Activated T-cell treated with anti-CD3 and anti-CD28 coated beads, Interleukin-2, amount 50 U/mL, for 72 hours (primary cell): ENCODE measurements at places on chromosomes 2 and 18. TPM values are rescaled to one million over a fixed set of nuclear protein-coding genes. Genes with fewer than 3 reads are reported as not detected.

NDC80 gene
- 113 TPM for total RNA-seq

GRCh38 chr2:190723397-190724090 is 74.7 kb downstream of the NAB1 start:
- DNase-seq = no peak
- H3K4me3 ChIP-seq = peak overlapping the region; percentile 78
- peaks cover 75% of the 10 kb centered on the region for H3K4me1 ChIP-seq
- no peaks in the 10 kb centered on the region for H3K27me3 ChIP-seq
- peak overlapping the region; percentile 100 for H3K27ac ChIP-seq

DARS1 gene
- 224 TPM for total RNA-seq

DNA sequence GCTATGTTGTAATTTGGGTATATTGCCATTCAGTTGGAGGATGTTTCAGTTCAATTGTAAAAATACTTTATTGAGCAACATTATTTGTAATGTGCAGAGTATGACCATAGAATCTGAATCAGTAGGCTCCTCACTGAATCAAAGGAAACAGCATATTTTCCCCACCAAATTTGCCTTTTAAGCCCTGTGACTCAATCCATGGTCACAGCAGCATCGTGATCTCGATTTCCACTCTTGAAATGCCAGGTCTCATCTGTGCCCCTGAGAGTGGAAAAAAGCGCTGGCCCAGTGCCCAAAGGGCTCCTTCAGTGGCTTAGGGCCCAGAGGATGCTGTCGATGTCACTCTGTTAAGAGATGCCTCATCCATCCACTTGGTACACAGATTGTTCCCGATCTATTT is 57.5 kb downstream of the FHOD3 start:
- H3K27me3 ChIP-seq = peaks cover 24% of the 10 kb centered on the region
- DNase-seq = peak; percentile 3
- no peak overlapping the region for H3K27ac ChIP-seq

REG3G gene
- not detected for total RNA-seq

DNA sequence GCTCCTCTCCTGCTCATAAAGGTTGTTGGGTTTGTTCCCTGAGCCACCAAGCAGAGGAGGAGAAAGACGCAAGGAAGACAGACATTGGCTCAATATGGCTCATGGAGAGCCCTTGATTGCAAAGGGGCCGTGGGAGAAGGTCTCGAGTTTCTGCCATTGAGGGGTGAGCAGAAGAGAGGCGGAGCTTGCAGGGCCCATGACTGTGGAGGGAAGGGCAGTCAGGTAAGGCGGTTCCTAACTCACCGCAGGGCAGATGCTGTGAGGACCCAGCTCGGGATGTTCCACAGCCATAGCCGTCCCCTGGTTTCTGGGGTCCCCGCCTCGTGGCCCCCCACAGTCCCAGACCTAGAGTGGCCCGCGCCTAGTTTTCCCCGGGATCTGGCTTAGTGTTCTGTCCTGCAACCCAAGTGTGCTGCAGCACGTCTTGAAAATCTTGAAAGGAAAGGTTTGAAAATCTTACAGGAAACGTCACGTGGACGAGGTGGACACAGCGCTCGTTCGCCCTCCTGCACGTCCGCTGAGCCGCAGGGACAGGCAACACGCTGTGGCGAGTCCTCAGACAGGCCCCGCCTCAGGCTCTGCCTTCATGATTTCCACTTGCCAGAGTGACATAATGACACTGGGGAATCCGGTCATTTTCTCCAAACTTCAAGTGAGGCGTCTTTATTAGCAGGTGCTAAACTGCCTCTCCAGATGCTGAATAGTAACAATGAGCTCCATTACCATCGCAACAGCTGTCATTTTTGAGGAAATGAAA is 105.5 kb upstream of the HDAC4 start:
- no peak overlapping the region for H3K4me3 ChIP-seq
- no peak overlapping the region for H3K27ac ChIP-seq
- H3K27me3 ChIP-seq = peaks cover 6% of the 10 kb centered on the region

INPP5D gene
- total RNA-seq = 64.8 TPM

ADCYAP1 gene
- not detected for total RNA-seq

DNA sequence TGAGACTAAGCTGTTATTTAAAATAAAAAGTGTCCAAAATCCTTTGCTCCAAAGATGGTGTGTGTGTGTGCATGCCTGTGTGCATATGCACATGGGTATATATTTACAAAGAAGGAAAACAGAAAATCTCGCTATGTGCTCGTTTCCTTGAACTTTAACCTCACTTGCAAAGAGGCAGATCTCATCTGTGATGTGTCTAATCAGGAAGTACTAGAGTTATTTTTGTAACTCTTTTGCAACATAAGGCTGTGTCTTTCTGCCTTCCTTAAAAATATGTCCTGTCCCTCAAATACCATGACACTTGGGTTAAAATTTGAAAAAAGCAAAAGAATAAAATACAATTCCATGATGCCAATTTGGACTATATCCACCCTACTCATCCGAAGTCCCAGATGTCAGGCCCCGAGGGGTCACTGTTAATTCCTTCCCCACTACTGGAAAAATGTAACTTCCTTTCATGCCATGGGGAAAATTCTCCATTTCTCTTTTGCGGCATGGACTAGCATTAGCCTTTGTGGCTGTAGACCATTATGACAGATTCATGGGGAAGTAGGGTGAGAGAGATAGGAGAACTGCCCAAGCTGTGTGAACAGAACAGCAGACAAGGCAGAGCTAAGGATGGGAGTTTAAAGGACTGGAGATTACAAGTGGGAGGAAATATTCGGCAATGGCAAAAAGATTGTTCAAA is 191.3 kb downstream of the MYO1B start:
- DNase-seq = no peak
- no peaks in the 10 kb centered on the region for H3K4me1 ChIP-seq
- H3K27ac ChIP-seq = no peak overlapping the region
- no peaks in the 10 kb centered on the region for H3K36me3 ChIP-seq

DNA sequence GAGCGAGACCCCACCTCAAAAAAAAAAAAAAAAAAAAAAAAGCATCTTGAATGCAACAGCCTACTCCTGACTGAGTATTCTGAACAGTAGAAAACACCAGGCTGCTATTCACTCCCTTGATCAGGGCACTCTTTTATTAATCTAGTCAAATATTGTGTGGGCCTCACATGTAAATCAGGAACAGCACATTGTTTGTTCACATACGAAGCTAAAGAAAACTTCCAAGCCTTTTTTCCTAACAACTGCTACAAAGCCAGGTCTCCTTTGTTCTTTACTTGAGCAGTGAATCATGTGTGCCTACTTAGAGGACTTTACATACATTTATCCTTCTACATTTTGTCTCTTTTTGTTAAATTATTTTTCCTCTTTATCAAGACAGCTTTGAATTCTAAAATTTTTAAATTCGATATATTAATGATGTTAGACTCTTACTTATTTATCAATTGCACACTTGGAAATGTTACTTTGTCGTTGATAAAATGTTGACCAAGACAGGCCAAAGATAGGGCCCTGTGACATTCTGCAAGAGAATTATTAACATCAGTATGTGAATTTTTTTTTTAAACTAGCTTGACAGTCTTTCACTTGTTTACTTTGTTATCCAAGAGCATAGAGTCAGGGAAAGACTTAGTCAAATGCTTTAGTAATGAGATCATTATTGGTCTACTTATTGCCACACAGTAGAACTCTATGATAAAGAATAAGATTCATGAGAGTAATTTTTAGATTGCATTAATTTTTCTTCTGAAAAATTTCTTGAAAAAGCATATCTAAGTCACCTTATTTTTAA is 13.2 kb downstream of the SPATS2L start:
- no peaks in the 10 kb centered on the region for H3K36me3 ChIP-seq
- H3K4me3 ChIP-seq = no peak overlapping the region
- DNase-seq = no peak
- peaks cover 31% of the 10 kb centered on the region for H3K4me1 ChIP-seq
- H3K27me3 ChIP-seq = no peaks in the 10 kb centered on the region
- H3K27ac ChIP-seq = no peak overlapping the region

COLEC11 gene
- total RNA-seq = 0.41 TPM

CCBE1 gene
- total RNA-seq = 0.81 TPM

DNA sequence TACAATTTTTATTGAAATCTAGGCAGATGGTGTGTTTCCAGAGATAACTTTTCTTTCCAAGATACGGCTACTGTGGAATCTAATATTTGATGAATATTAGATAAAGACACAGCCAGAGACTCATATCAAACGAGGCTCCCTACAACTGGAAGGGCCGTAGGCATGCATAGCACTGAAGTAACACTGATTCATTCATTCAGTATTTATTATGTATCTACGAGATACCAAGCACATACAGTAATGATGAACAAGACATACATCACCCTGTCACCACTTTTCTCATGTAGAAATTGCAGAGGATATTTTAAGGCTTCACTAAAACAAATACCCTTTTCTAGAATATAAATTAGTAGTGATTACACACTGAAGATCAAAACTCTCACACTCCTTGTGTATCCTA is 74.5 kb downstream of the KCTD18 start:
- no peak overlapping the region for H3K27ac ChIP-seq
- H3K36me3 ChIP-seq = peaks cover 3% of the 10 kb centered on the region
- H3K4me3 ChIP-seq = no peak overlapping the region

- peaks cover 27% of the 10 kb centered on the region for H3K4me1 ChIP-seq
- H3K27ac ChIP-seq = no peak overlapping the region
Observed at GRCh38 chr2:25714740-25715139, 41.4 kb upstream of the DTNB start.

MC5R gene
- not detected for total RNA-seq

DNA sequence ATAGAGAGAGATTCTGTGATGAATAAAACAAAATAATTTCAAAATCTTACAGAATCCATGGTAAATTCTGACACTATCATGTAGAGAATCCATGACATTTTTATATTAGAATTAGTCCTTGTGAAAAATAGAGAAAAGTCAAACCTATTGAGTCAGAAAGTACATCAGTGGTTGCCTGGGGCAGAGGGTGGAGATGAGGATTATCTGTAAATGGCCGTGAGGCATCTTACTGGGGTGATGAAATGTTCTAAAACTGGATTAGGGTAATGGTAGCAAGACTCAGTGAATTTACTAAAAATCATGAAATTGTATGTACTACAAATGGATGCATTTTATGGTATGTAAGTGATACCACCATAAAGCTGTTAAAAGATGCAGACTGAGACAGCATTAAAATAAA is 323.1 kb downstream of the SLC8A1 start:
- H3K4me3 ChIP-seq = no peak overlapping the region
- H3K27me3 ChIP-seq = no peaks in the 10 kb centered on the region
- H3K27ac ChIP-seq = no peak overlapping the region

DNA sequence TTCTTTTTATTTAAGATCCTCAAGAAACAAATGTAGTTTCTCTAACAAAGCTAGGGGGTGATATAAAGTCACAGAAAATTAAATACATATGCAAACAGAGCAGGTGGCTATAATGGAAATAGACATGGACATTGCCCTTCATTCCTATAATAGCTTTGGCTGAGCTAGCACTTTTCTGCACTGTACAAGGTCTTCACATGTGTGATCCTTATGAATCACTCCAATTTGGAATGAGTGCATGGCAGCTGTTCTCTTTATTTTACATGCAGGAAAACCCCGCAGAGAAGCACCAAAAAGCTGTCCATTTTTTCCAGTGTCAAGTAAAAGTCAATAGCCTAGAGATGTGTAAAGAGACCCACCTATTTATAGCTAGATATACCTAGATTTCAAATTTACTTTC is 747.4 kb upstream of the SLC8A1 start:
- H3K4me1 ChIP-seq = no peaks in the 10 kb centered on the region
- H3K27ac ChIP-seq = no peak overlapping the region
- H3K36me3 ChIP-seq = no peaks in the 10 kb centered on the region
- no peaks in the 10 kb centered on the region for H3K27me3 ChIP-seq
- H3K4me3 ChIP-seq = no peak overlapping the region

DNA sequence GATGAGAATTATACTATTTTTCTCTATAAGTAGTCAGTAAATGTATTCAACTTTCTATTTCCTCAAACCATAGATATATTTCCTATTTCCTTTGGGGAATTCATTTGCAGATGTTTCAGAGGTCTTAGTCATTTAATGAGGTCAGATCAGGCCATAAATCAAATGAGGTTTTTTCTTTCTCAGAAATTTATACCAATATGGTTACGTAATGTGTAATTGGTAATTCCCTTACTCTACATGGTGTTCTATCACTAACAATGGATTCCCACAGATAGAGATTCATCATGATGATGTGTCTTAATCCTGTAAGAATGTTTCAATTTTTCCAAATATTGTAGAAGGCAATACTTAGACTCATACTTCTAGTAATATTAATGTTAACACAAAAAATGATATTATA is 108.0 kb downstream of the DPP4 start:
- H3K4me1 ChIP-seq = peaks cover 28% of the 10 kb centered on the region
- H3K27me3 ChIP-seq = peaks cover 6% of the 10 kb centered on the region
- no peak for DNase-seq

DNA sequence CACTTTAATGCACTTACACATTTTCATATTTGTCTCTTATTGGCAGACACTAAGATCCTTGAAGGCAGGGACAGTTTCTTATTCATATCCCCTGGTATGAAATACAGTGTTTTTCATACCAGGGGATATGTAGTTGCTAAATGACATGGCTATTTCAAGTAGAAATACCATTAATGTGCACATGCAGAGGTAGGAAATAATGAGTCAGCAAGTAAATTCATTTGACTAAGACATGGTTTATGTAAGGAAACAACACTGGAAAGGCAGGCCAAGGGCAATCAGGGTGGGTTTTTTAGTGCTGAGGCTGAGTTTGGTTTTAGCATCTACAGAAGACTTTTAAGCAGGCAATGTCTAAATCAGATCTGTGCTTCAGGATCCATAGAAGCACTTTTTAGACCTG is 155.9 kb downstream of the WDPCP start:
- H3K36me3 ChIP-seq = peaks cover 6% of the 10 kb centered on the region
- no peaks in the 10 kb centered on the region for H3K4me1 ChIP-seq
- DNase-seq = no peak
- H3K27ac ChIP-seq = peak overlapping the region; percentile 79
- H3K27me3 ChIP-seq = no peaks in the 10 kb centered on the region

DNA sequence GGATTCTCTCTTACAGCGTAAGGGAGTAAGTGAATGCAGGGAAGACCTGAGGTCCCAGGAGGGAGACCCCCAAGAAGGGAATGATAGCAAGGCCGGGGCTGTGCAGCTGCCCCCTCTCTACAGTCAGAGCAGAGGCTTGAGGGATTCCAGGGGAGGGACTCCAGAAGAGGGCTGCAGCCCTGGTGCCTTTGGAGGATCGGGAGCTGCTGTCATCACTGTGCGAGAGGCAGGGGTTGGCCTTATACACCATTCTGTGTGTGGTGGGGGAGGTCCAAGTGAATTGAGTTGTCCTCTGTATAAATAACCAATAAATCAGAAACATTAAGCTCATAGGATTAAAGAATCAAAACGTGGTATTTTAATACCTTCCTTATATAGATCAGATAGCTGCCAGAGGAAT is 114.9 kb downstream of the GLI2 start:
- H3K27me3 ChIP-seq = no peaks in the 10 kb centered on the region
- no peak overlapping the region for H3K27ac ChIP-seq
- H3K36me3 ChIP-seq = no peaks in the 10 kb centered on the region

- H3K27me3 ChIP-seq = no peaks in the 10 kb centered on the region
- no peak overlapping the region for H3K27ac ChIP-seq
- DNase-seq = no peak
- no peak overlapping the region for H3K4me3 ChIP-seq
- peaks cover 2% of the 10 kb centered on the region for H3K36me3 ChIP-seq
Observed at GRCh38 chr2:236485519-236485918, 84.1 kb upstream of the ACKR3 start.

GALM gene
- total RNA-seq = 97.8 TPM

PROM2 gene
- 0.38 TPM for total RNA-seq

UGT1A4 gene
- total RNA-seq = not detected

AFF3 gene
- total RNA-seq = 0.39 TPM

PCARE gene
- not detected for total RNA-seq
